Smooth muscle cell of trachea (primary cell): ENCODE measurements at places on chromosomes 12 and 14. TPM values are rescaled to one million over a fixed set of nuclear protein-coding genes. Genes with fewer than 3 reads are reported as not detected.

The SERPINA4 gene
- total RNA-seq: not detected in 2 replicates

The DIO3 gene
- not detected in 2 replicates for total RNA-seq

The LMO3 gene
- 0.58 and 2.0 TPM in 2 replicates for total RNA-seq

The SPIC gene
- not detected in 2 replicates for total RNA-seq

The NAB2 gene
- total RNA-seq: 45.5 and 72.9 TPM in 2 replicates

The TAS2R8 gene
- total RNA-seq: 0.29 TPM in 1 of 2 replicates, not detected in the other

The LIN7A gene
- total RNA-seq: 12.4 and 19.7 TPM in 2 replicates

The PRPH gene
- total RNA-seq: 0.66 and 2.6 TPM in 2 replicates

The KRT83 gene
- total RNA-seq: not detected in 2 replicates

The PTPRO gene
- 1.2 and 2.3 TPM in 2 replicates for total RNA-seq

The SERPINA9 gene
- 0.50 TPM in 1 of 2 replicates, not detected in the other for total RNA-seq

The LRRC10 gene
- total RNA-seq: not detected in 2 replicates

The SCN8A gene
- total RNA-seq: 23.3 and 28.7 TPM in 2 replicates

The ZDHHC22 gene
- total RNA-seq: not detected in 2 replicates

The C1R gene
- total RNA-seq: 159 and 432 TPM in 2 replicates

The CTSG gene
- total RNA-seq: not detected in 2 replicates

The FAM186B gene
- total RNA-seq: 0.29 and 0.99 TPM in 2 replicates

The ENDOU gene
- 0.17 and 0.29 TPM in 2 replicates for total RNA-seq

The OS9 gene
- total RNA-seq: 283 and 289 TPM in 2 replicates

The DDN gene
- 0.15 and 0.17 TPM in 2 replicates for total RNA-seq

The SLC10A1 gene
- total RNA-seq: not detected in 2 replicates

The HNF1A gene
- total RNA-seq: not detected in 2 replicates

The NRIP2 gene
- total RNA-seq: 0.15 and 0.50 TPM in 2 replicates

The SDR9C7 gene
- 0.15 TPM in 1 of 2 replicates, not detected in the other for total RNA-seq

The KRT73 gene
- not detected in 2 replicates for total RNA-seq

The PUS1 gene
- total RNA-seq: 6.1 and 12.4 TPM in 2 replicates

The GRIN2B gene
- not detected in 2 replicates for total RNA-seq

The NEUROD4 gene
- not detected in 2 replicates for total RNA-seq

The KRT2 gene
- not detected in 2 replicates for total RNA-seq

The RTL1 gene
- total RNA-seq: under 0.01 TPM in 1 of 2 replicates, not detected in the other

The DAO gene
- not detected in 2 replicates for total RNA-seq

The SLC6A13 gene
- total RNA-seq: 0.17 TPM in 1 of 2 replicates, not detected in the other

The PKP2 gene
- not detected in 2 replicates for total RNA-seq

The RNF10 gene
- 173 and 233 TPM in 2 replicates for total RNA-seq

The P2RX4 gene
- 14.7 and 24.9 TPM in 2 replicates for total RNA-seq

The HECTD1 gene
- total RNA-seq: 322 and 436 TPM in 2 replicates

The TGM1 gene
- 0.83 and 1.5 TPM in 2 replicates for total RNA-seq

The GPR162 gene
- 6.1 and 6.8 TPM in 2 replicates for total RNA-seq

The ERP27 gene
- not detected in 2 replicates for total RNA-seq

The APOF gene
- total RNA-seq: not detected in 2 replicates

The KRT7 gene
- 7.8 and 8.7 TPM in 2 replicates for total RNA-seq

The CCDC196 gene
- not detected in 2 replicates for total RNA-seq

The AGAP2 gene
- total RNA-seq: 0.15 and 0.50 TPM in 2 replicates

The RD3L gene
- total RNA-seq: not detected in 2 replicates

The PTPRR gene
- total RNA-seq: 0.33 and 0.58 TPM in 2 replicates

The LRIG3 gene
- total RNA-seq: 162 and 211 TPM in 2 replicates
